Activated CD8-positive, alpha-beta memory T cell treated with anti-CD3 and anti-CD28 coated beads for 48 hours (primary cell): ENCODE measurements at places on chromosomes 12 and 14.

DNA sequence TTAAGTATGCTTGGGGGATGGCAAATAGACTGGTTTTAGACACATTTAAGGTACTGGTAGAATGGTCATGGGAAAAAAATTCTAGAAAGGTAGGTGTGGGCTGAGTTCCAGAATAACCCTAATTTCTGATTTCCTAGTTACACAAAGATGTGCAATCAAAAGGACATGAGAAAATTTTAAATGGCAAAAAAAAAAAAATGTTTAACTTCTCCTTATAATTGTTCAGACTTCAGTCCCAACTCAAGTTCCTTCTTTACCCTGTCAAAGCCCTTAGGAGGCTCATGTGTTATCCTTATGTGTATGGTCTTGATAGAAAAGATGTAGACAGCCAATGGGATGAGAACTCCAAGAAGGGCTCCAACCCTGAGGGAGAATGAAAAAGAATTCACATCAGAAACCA is 153.3 kb upstream of the PLEKHG7 start:
- no peak for DNase-seq

- no peak for DNase-seq
These were observed 16.5 kb downstream of the EID3 start for GRCh38 chr12:104319918-104320626.

GRCh38 chr14:94028450-94028826 is 2.3 kb downstream of the OTUB2 start:
- no peak for DNase-seq

DNA sequence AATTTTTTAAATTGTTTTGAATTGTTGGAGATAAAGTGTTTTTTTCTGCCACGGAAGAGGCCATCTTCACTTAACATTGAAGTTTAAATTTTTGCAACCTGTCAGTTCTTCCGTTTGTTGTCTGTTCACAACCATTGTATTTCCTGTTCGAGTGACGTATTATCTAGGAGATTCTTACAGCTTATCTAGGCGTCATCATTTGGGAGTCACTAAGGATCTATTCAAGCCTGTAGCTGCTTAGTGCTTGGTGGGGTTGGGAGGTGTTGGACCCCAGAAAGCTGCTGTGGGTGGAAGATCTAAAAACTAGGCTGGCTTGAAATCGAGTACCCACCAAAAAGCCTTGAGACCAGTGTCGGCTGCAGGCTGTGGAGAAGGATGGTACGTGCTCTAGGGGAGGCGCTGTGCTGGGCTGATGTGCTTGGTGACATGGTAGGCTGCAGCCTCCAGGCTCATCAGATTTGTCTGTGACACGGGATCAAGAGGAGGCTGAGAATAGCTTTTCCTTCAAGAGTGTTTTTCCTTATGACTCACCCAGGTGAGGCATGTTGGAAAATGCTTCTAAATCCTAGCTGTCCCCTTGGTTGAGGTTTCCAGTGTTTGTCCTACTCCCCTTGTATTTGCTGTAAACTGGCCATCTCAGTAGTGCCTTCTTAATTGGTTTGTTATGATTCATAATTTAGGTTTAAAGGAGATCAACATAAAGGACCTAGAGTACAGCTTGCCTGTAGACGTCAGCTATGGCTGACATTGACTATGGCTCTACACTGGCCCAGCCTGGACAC is 57.8 kb downstream of the ATG14 start:
- DNase-seq, result no peak

GRCh38 chr14:81219759-81220579 is 790 bp downstream of the GTF2A1 start:
- peak; percentile 12 for DNase-seq

GRCh38 chr14:36582011-36582873 is at the start of gene NKX2-8:
Gene NKX2-8, minus strand, starts transcription at chr14:36582614. Its CDS starts 225 bp downstream, at chr14:36582389.
- DNase-seq, result no peak

DNA sequence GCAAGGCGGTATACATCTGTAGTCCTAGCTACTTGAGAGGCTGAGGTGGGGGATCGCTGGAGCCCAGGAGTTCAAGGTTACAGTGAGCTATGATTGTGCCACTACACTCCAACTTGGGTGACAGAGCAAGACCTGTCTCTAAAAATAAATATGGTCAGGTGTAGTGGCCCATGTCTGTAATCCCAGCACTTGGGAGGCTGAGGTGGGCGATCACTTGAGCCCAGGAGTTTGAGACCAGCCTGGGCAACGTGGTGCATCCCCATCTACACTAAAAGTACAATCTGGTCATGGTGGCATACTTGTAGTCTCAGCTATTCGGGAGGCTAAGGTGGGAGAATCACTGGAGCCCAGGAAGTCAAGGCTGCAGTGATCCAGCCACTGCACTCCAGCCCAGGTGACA is 40.6 kb downstream of the HECTD1 start:
- no peak for DNase-seq

- DNase-seq, result no peak
These were observed 80.9 kb downstream of the NDUFA12 start for GRCh38 chr12:94922561-94922960.

- no peak for DNase-seq
These were observed 29.9 kb upstream of the MUCL1 start for GRCh38 chr12:54824402-54824801.

DNA sequence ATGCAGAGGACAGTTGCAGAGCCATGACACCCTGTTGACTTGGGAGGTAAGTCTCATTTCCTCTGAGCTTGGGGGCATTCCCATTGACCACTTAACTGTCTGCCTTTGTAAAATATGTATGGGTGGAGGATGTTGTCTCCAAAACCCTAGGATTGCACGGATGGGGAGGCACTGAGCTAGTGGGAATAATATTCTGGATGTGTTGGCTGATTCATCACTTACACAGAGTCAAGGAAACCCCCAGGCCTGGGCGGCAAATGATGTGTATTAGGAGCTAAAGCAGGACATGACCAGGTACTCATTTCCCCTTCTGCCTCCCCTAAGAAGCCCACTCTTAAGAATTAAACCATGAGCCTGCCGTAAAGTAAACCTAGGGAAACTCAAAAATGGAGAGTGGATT is 319.4 kb downstream of the VRK1 start:
- no peak for DNase-seq

DNA sequence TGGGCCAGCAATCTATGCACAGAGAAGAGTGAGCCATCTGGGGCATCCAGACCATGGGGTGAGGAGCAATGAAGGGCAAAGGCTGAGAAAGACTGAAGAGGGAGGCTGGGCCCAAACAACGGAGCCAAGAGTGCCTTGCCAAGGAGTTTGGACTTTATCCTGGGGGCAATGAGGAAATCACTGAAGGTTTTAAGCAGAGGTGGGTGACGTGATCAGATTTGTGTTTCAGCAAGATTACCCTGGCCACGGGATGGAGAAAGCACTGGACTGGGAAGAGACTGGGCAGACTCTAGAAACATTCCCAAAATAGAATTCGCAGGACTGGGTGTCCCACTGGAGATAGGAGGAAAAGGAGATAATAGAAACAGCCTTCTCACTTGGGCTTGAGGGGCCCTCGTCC is 65.3 kb downstream of the DPF3 start:
- no peak for DNase-seq

DNA sequence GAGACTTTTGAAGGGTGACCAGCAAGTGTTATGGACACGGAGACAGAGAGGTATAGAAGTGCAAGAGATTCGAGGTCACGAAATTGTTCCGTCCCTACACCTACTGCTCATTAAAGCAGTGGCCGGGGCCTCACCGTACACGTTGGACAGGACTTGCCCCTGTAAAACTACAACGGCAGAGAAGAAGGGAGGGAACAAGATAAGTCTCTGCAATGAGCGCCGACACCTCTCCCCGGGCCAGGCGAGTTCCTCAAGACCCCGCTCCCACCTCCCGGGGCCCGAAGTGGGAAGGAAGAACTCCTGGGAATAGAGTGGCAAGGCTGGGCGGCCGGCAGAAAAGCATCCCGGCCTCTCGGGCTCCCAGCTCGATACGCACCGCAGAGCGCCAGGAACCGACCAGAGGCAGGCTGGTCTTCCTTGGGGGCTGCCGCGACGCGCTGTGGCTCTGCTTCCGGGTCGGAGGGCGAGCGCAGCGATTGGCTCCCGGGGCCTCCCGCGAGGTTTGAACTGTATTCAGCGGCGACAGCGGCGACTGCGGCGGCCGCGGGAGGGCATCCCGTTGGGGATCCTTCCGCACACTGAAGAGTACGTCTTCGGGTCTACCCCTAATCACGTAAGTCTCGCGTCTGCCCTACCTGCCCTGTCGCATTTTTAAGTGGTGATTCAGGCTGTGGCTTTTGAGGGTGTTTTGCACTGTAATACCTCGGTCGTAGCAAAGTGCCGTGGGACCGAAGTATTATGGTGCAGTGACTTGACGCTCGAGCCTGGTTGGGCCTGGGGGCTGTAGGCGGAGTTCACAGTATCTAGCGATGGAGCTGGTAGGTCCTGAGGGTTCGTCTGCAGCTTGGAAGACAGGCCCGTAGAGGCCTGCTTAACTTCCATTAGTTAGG is at the start of the genes NUP37 and PARPBP:
NUP37 (minus strand) TSS at position 441 of the 890 bp plus-strand sequence. CDS start 1,596 bp downstream, outside the sequence.
PARPBP (plus strand) TSS at position 510 of the 890 bp plus-strand sequence. CDS start 3,706 bp downstream, outside the sequence.
- peak; percentile 82 for DNase-seq

DNA sequence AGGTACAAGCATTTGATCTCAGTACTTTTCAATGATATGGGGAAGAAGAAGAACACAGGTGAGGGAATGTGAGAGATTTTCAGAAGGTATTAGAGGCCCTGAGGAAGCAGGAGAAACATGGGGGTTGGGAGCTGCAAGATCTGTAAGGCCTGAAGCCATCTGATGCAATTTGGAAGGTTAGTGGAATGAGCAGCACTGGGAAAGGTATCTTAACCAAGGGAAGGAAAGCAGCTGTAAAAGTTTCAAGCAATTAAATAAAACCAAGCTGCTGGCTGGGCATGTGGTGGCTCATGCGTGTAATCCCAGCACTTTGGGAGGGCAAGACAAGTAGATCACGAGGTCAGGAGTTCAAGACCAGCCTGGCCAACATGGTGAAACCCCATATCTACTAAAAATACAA is 104.4 kb upstream of the PARP11 start:
- DNase-seq, result no peak

DNA sequence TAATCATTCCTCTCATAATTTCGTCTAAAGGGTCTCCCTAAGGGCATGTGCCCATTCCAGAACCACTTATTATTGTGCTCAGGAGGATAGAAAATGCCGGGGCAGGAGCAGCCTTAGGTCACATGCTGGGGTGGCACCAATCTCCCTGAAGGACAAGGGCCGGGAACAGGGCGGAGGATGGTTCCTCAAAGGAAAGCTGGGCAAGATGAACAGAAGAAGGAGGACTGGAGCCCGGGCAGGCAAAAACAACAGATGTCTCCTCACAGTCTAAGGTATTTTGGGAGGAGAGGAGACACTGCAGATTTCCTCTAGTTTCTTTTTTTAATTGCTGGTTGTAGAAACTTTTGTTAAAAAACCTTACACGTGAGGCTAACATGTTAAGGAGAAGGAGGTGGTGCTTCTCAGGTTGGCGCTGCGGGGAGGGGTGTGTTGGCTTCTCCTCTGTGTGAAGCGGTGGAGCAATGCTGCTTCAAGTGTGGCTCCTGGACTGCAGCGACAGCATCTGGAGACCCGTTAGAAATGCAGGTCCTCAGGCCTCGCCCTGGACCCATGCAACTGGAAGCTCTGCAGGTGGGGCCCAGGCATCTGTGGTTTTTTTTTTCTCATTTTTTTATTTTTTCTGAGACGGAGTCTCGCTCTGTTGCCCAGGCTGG is 164.8 kb downstream of the AACS start:
- DNase-seq, result no peak
